Activated CD4-positive, CD25-positive, alpha-beta regulatory T cell treated with anti-CD3 and anti-CD28 coated beads, Interleukin-2, amount 50 U/mL, for 72 hours (primary cell): ENCODE measurements at places on chromosomes 11 and 22.

DNA sequence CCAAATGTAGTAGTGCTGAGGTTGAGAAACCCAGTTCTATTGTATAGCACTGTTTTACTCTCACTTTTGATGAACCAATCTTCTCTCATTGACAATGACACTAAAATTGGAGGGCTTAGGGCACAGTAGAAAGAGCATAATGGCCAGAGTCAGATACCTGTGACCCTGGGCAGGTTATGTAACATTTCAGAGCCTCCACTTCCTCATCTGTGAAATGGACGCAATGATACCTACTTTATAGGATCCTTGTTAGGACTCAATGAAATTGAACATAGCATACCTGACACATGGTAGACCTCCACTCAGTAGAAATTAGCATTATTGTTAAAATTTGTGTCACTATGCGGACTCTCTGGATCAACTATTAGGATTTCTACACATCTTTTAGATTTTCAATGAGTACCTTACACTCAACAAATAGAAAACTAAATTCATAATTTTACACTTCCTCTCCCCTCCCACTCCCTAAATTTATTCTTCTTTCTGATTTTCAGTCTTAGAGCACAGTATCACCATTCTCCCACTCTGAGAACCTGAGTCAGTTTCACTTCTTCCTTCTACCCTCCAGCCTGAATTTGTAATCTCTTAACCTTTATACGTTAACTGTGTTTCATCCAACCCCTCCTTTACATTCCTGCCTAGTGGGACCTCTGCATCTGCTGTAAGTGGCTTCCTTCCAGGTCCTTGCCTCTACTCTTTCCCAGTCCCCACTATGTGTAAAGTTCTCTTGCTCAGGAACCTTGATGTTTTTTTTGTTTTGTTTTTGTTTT is 78.3 kb downstream of the MICAL2 start:
- DNase-seq = no peak

GRCh38 chr22:45462034-45462655 is 40.5 kb upstream of the FBLN1 start:
- DNase-seq = no peak

DNA sequence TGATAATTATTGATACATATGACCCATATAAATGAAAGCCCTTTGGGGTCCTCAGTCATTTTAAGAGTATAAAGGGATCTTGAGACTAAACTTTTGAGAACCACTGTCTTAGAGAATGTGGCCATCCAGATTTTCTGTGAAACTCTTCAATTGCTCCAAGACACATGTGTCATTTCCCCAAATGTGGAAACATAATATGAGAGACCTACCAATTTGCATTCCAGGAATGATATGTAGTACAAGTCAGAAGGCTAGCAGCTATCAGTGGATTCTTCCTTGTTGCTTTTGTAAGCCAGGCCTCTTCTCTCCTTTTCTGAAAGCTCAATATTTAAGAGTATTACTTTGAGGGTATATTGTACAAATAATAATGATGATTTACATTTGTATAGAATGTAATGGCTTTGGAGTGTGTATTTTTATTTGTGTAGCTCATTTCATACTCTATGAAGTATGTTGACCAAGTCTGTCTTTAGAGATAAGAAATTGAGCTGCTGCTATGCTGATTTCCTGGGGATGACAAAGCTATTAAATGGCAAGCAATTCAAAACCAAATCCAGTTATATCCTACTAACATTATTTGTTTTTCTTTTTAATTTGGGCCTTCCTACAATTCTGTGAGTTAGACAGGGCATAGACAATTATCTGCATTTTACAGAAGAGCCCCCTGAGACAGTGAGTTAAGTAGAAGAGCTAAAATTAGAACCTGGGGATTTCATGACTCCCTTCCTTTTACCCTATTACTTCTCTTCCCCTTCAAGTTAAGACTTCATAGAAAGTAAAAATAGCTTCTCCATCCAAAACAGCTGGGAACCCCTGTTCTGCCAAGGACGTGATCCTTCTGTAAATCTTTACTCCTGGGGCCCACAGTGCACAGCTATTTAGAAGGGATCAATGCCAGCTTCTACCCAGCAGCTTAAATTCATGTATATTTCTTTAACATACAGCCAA is 131.9 kb downstream of the WNT11 start:
- DNase-seq = no peak

- no peak for DNase-seq
Measured at GRCh38 chr11:86482692-86483091, 108.0 kb downstream of the CCDC81 start.

- no peak for DNase-seq
Measured at GRCh38 chr11:76686261-76687079, 15.9 kb upstream of the LRRC32 start.

DNA sequence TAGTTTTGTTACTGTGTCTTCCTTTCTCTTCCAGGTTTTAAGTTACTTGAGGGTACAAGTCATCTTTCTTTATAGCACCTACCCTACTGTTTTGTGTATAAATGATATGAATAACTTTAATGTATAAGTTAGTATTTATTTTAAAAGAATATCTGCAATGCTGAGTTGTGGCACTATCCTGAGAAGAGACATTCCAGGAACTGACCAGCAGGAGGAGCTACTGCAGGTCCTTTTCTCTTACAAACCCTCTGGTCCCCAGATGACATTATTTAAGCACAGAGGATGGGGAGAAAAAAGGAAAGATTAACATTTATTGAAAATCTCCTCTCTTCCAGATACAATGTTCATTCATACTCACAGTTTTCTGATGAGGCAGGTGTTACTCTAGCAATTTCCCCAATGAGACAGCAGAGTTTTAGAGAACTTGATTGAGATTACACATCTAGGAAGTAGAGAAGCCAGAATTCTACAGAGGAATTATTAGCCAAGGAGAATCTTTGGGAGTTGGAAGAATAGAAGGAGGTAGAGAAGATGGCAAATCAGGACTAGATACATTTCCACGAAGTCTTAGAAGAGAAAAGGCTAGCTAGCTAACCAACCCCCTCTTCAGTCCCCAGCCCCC is 541.2 kb upstream of the API5 start:
- DNase-seq = no peak

- DNase-seq = no peak
Measured at GRCh38 chr22:46812788-46813187, 50.3 kb downstream of the TBC1D22A start.

- peak; percentile 25 for DNase-seq
Measured at GRCh38 chr22:49616356-49617231, 211.1 kb downstream of the BRD1 start.

GRCh38 chr11:116193321-116194131 is 579.3 kb downstream of the BUD13 start:
- DNase-seq = no peak

DNA sequence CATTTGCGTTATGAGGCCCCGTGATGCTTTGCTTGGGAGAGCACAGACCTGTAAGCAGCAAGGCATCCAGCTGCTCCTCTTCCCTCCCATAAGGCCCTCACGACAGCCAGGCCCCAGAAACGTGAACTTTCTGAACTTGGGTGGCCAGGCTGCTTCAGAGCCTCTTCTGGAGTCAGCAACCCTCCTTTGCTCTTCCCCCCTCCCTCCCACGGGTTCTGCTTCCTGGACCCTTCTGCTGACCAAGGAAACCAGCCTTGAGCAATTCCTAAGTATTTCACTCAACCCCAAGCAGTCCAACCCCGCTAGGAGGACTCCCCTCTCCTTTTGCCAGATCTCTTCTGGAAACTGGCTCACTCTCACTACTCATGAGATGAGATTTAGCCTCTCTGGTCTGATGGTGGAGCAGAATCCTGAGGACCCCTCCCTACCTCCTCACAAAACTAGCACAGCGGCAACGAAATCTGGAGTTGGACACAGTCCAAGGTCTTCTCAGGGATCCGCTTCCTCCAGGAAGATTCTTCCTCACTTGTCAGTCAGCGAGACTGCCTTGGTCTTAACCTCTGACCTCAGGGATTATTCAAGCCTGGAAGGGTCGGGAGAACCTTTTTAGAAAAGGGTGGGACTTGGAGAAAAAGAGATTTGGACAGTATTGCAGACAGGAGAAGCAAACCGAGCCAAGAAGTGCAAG is 86.2 kb downstream of the UBASH3B start:
- no peak for DNase-seq

GRCh38 chr11:14503023-14503422 is 3.4 kb upstream of the COPB1 start:
- DNase-seq = no peak

- no peak for DNase-seq
Measured at GRCh38 chr11:32549611-32550187, 33.9 kb upstream of the EIF3M start.

- DNase-seq = no peak
Measured at GRCh38 chr11:37512156-37512780, 914.2 kb upstream of the RAG2 start.

- no peak for DNase-seq
Measured at GRCh38 chr11:48044577-48044976, 64.2 kb downstream of the PTPRJ start.

- no peak for DNase-seq
Measured at GRCh38 chr11:66688561-66689534, 11.2 kb upstream of the RBM4B start.

DNA sequence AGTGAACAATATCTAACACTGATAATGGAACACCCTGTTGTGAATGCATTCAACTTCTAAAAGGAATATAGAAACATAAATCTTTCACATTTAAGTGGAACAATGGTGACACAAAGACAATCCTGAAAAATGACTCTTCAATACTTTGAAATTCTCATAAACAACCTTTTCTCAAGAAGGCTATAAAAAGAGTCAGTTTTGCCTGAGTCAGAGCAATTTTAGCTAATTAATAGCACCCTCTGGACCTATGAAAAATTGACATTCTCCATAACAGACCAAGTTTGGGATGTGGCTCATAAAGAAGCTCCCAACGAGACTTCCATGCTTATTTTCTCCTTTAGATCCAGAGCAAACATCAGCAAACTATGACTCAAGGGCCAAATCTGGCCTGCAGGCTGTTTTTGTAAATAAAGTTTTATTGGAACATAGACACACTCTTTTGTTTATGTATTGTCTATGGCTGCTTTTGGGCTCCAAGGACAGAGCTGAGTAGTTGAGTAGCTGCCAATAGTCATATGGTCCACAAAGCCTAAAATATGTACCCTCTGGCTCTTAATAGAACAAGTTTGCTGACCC is 108.0 kb downstream of the MAML2 start:
- DNase-seq = no peak

DNA sequence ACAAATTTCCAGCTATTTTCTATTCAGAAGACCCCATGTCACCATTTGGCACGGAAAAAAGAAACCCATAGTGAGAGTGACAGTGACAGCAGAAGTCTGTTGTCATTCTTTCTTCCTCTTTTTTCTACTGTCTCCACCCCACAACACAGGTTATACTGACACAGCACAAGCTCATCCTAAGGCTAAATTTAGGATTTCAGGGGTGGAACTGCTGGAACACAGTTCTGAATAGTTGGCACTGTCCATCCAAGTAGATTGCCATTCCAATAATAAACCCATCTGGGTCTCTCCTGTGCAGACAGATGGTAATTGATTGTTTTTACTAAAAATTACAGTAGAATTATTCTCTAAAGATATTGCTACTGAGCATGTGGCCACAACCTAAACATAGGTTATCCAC is 95.2 kb upstream of the C11orf87 start:
- no peak for DNase-seq

- no peak for DNase-seq
Measured at GRCh38 chr11:134365011-134365925, 33.5 kb downstream of the GLB1L2 start.

DNA sequence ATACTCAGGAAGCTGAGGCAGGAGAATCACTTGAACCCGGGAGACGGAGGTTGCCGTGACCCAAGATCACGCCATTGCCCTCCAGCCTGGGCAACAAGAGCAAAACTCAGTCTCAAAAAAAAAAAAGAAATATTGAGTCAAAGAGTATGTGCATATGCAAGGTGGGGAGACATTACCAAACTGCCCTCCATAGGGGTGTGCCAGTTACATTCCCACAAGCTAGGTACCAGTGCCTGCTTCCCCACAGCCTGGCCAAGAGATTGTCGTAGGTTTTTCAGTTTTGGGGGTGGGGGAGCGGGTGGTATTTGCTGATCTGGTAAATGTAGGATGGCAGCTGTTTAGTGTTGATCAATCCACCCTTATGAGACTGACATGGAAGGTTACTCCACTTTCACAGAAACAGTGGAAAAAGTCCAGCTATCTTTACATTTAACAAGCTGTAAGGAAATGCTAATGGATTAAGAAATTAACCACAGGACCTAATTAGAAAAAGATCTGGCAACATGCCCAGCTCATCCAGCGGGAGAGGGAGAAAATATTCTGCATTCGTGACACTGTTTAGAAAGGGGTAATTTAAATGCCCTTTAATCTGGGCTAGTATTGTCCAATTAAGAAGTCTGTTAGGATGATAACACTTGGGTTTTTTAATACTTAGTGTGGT is 89.4 kb downstream of the PACS1 start:
- DNase-seq = no peak

DNA sequence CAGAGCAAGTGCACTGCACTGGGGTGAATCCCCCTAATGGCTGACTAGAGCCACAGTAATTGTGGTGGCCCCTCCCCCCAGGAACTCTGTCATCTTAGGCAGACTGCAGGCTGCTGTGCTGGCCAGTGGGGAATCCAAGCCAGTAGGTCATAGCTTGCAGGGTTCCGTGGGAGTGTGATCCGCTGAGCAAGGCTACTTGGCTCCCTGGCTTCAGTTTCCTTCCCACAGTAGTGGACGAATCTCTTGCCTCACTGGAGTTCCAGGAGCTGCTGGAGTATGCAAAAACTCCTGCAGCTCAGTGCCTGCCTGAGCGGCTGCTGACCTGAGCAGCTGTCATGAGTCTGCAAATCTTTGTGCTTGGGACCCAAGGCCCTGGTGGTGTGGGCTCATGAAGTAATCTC is 13.2 kb downstream of the OOSP3 start:
- DNase-seq = no peak

DNA sequence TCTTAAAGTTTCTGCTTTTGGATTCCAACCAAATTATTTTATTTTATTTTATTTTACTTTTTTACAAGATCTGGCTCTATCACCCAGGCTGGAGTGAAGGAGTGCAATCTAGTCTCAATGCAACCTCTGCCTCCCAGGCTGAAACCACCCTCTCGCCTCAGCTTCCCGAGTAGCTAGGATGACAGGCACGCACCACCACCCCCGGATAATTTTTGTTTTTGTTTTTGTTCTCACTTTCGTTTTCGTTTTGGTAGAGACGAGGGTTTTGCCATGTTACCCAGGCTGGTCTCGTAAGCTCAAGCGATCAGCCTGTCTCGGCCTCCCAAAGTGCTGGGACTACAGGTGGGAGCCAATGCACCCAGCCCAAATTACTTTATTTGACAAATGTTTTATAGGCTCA is 219.8 kb downstream of the ETS1 start:
- DNase-seq = no peak
